D341Med (cell line): ENCODE measurements at places on chromosomes 5 and 9.
A peak's percentile ranks its signal among the peaks of the same experiment; 100 is the strongest.

- DNase-seq: no peak
Measured at GRCh38 chr9:109627042-109627441, 128.9 kb upstream of the PTPN3 start.

DNA sequence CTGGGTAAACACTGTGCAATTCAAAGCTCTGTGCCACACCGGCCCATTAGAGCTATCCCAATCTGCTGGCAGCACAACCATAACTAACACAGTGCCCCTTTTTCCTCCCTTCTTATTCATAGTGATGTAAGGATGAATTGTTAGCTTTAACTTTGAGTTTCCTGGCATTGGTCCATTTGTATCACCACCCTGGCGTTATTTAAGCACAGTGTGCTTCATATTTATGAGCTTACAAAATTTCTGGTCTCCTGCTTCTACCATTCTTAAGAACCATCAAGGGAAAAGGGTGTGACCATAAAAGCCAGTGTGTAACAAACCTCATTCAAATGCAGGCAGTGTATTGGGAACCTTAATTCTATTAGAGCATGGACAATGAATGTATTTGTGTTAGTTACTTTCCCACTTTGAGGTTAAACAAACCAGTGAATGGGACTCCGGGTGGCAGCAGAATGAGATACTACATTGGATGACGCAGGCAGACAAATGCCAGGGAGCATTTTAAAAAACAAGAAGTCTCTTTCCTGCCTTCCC, 222.6 kb downstream of the TMEM161B start:
- no peak for DNase-seq

DNA sequence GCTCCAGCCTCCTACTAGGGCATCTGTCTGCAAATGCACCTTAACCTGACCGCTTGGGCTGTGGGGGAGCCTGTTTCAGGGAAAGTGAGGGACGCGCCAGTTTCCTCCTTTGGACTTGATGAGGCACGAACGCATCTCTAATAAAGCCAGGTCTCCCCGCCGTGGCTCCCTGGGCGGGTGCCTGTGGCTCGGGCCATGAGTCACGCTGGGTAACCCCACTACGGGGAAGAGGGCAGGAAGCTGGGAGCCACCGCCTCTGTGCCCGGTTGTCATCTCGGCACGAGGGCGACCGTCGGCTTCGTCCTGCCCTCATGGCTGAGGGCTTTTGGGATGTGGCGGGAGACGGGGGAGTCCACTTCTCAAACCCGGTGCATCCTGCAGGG, 12.1 kb downstream of the NOTCH1 start:
- no peak for DNase-seq

DNA sequence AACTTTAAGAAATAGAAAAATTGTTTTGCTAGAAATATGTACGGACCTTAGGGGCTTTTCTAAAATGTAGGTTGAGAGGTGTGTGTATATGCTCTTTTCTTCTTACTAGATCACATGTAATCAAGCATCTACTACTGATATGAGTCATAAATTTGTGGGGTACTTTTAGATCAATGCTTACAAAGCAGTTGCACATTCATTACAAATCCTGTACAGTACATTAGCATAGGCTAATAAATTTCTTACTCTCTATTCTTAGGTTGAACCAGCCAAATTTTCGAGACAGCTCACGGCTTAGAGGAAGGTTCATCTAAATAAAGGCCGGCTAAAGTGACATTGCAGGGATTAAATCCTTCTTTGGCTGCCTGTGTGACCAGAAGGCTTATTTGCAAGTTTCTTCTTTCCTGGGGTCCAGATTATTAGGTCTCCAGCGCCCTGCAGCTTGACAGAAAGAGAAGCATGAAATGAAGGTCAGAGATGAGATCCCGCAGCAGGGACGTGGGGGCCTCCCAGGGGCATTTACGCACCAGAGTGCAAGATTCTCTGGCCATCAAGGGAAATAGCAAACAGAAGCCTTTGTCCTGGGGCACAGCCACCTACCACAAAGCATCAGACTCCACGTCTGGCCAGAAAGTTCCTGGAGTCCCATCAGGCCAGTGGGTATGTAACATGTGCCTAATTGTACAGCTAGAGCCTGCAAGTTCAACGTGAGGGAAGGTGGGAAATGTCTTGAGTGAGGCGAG, 53.0 kb downstream of the NIM1K start:
- DNase-seq: no peak

- peak; percentile 27 for DNase-seq
Measured at GRCh38 chr5:314676-315487, 6.6 kb upstream of the AHRR start.

GRCh38 chr5:123802298-123802951, 290.4 kb downstream of the CSNK1G3 start:
- DNase-seq: no peak
